Cortex of kidney (tissue), 1 donor: ENCODE measurements at places on chromosomes 12 and 14.

GRCh38 chr14:65211341-65211987 is 109.1 kb upstream of the MAX start:
- no peak for DNase-seq

- no peak for DNase-seq
Observed at GRCh38 chr12:63870838-63871237, 26.3 kb downstream of the SRGAP1 start.

- no peak for DNase-seq
Observed at GRCh38 chr14:68786491-68787091, 6.3 kb downstream of the ZFP36L1 start.

GRCh38 chr12:3580094-3580749 is 89.2 kb downstream of the PRMT8 start:
- DNase-seq, result no peak

DNA sequence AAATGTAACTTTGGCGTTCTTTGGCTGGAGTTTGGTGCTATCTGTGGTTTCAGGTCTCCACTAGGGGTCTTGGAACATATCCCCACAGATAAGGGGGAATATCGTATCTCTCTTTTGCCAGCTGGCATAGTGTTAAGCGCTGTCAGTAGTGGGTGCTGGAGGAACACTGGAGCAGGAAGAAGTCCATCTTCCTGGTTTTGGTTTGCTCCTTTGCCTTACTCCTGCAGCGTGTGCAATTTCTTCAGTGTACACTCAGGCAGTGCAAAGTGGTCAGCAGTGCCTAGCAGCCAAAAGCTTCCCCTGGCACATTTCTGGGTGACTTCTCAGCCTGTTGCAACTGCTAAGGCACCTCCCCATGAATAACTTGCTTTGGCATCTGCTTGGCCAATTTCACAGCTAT is 11.7 kb upstream of the RIPK3 start:
- DNase-seq, result no peak

- DNase-seq, result no peak
Observed at GRCh38 chr14:52583544-52583943, 30.9 kb downstream of the GPR137C start.

DNA sequence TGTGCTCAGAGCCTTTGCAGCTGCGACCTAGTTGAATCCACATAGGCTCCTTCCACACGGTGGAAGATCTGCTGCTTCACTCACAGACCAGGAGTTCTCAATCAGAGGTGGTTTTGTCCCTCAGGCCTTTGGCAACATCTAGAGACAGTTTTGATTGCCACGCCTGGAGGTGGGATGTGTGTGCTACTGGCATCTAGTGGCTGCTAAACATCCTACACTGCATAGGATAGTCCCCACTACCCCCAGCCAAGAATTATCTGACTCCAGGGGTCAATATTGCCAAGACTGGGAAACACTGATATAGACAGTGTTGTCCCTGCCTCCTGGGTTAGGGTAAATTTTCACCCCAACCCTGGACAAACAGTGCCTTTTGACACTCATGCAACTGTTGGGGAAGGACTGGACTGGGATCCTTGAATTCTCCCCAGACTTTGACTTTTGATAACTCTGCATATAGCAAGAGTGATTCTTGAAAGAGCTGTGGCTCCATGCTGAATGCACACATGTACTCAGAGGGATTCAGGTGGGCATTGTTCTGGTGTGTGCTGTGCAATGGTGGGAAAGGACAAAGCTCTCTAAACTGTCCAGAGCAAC is 39.8 kb downstream of the BAZ2A start:
- no peak for DNase-seq

GRCh38 chr14:23863836-23864235 is 89.7 kb upstream of the DHRS4 start:
- DNase-seq, result no peak

GRCh38 chr12:172732-173161 is 41.2 kb downstream of the SLC6A12 start:
- no peak for DNase-seq

DNA sequence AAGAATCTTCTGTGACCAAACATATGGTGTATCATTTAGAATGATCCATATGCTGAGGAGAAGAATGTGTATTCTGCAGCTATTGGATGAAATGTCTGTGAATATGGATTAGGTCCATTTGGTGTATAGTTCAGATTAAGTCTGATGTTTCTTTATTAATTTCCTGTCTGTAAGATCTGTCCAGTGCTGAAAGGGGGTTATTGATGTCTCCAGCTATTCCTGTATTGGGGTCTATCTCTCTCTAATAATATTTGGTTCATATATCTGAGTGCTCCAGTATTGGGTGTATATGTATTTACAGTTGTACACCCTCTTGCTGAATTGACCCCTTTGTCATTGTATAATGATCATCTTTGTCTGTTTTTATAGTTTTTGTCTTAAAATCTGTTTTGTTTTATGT is 33.5 kb downstream of the SLC38A2 start:
- no peak for DNase-seq
